ENCODE measurements at places on chromosomes 13 and 19.

DNA sequence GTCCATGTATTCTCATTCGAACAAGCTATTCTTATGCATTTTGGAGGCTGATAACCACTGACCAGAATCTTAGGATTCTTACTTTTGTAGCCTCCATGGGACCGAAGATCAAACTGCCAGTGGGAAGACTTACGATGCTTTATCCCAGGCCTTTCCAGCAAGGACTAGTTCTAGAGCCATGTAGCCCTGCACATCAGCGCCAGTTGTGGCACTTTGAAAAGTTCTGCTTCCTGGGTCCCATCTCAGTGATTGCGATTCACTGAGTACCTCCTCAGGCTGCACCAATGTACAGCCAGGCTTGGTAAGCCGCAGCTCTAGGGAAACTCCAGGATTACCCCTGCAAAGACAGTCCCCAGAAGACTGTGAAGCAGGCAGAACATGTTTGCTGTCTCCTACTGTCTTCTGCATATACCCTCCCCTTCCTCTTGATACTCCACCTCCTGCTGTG is 18.9 kb upstream of the ENOX1 start:
- no peak for DNase-seq

GRCh38 chr13:104773775-104774174 is 1707.6 kb upstream of the SLC10A2 start:
- DNase-seq = peak; percentile 68

DNA sequence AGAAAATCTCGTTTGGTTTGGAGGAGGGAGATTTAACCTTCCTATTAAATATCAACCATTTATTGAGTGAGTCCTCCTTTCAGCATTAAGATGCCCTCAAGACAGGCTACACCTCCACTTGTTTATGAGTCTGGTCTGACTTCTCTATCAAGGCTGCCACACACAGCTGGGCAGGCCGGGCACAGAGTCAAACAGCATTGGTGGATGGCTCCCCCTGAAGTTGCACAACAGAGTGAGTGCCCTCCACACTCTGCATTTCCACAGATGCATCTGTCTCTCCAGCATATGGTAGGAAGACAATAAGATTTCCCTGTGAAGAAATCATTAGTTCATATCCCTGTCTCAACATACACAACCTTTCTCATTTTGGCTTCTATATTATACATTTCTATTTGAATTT is 31.4 kb downstream of the PHF11 start:
- DNase-seq = no peak

DNA sequence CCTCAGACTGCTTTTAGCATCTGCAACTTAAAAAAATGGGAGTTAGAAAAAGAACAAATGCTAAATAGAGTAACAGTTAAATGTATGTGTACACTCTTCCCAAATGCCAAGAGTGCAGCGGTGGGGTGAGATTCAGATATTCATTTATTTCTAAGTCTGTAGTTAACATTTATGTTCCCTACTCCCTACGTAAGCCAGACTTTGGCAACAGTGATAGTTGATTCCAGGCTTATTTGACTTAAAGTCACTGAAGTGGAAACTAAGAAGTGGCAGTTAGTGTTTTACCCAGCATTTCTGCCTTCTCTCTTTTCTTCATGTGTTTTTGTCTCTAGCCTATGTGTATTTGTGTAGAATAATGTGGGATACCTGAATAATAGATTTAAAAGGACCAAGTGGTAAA is 4.5 kb downstream of the MIR17HG start:
- DNase-seq = no peak

DNA sequence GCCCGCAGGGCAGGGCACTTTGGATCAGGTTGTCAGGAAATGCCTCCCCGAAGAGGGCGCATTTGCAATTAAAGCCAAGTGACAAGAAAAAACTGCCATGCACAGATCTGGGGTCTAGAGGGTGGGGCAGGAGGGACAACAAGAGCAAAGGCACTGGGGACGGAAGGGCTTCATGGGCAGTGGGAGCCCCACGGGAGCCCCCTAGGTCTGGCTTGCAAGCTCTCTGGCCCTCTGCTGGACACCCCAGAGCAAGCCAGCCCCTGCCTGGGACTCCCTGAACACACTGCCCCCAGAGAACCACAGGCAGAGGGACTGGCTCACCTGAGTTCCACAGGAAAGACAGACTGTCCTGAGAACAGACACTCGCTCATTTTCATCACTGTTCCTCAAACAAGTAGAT is 30.2 kb upstream of the C19orf12 start:
- no peak for DNase-seq

DNA sequence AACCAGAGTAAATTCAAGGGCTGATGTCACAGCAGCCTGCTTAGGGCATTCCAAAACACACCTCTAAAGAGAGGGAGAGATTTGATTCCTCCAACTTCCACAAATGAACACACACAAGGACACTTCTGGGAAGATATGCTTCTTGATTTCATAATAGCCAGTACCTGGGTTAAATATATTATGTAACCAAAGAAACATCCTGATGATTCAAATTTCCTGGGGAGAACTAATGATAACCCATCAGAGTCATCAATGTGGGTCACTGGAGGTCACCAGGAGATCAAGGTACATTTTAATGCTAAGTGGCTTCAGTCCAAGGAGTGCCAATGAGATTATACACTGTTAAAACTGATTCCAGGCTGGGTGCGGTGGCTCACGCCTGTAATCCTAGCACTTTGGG is 54.0 kb upstream of the DOCK9 start:
- DNase-seq = no peak

- no peak for DNase-seq
Measured at GRCh38 chr19:12783291-12783848, 7.9 kb upstream of the JUNB start.

DNA sequence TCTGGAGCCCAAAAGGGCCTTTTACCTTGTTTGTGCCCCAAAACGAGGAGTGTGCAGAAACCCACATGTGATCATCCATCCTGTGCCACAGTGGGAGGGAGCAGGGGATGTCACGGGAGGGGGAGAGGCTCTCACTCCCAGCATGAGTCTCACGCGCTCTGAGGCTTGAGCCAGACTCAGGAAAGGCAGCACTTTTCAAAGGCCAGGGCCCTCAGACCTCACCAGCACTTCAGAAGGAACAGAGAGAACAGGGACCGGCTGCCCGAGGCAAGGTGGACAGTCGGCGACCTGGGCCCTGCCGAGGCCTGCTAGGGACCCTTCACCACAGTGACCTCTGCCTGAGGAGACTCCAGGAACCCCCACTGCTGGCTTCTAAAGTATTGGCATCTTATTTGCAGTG is 71.7 kb upstream of the WASF3 start:
- DNase-seq = no peak

DNA sequence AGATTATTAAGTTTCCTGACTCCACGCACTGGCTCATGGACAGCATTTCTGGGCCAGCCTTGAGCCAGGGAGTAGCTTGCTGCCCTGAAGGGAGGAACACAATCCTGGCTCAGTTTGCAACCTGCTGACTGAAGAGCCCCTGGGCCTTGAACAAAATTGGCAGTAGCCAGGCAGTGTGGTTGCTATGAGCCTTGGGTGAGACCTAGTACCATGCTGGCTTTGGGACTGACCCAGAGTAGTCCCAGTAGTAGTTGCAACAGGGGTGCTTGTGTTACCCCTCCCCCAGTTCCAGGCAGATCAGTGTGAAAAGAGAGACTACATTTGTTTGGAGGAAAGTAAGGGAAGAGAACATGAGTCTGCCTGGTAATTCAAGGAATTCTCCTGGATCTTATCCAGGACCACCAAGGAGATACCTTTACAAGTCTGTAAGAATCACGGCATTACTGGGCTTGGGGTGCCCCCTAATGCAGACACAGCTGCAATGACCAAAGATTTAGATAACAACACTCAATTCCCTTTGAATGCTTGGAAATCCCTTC is 22.0 kb downstream of the ITGBL1 start:
- DNase-seq = peak; percentile 63

DNA sequence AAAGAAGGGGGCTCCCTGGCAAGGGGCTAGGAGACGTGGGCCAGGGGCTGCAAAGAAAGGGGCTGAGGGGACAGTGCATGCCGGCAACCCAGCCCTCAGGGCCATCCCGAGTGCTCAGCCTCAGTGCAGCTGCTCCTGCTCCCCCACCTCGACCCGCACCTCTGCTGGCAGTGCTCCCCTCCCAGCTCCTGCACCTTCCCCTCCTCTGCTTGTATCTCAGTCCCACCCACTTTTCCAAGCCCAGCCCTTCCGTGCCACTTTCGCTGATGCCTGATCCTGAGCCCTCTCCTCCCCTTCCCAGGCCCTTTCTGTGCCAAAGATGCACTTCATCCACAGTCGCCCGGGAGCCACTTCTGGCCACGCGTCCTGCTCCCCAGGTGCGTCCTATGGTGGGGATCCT is 69.9 kb upstream of the KCTD15 start:
- DNase-seq = no peak

DNA sequence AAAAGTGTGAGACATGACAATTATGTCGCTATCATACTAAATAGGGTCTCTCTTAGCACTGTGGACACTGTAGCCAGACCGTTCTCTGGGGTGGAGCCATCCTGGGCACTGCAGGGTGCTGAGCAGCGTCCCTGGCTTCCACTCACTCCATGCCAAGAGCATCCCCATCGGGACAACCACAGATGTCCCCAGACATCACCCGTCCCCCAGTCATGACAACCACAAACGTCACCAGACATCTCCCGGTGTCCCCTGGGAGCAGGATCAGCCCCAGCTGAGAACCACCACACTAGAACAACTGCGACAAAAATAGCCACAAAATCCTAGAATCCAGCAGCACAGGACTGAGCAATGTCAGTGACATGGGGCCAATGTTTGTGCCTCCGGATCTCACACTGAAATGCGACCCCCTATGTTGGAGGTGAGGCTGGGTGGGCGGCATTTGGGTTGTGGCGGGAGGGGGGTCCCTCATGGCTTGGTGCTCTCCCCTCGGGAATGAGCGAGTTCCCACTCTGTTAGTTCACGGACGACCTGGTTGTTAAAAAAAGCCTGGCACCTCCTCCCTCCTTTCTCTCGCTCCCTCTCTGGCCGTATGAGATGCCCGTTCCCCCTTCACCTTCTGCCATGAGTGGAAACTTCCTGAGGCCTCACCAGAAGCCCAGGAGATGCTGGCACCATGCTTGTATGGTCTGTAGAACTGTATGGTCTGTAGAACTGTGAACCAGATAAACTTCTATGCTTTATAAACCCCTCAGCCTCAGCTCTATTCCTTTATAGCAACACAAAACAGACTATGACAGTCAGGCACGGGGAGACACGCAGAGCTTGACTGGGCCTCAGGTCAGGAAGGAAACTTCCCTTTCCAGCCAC is 93.9 kb downstream of the GADD45B start:
- no peak for DNase-seq

DNA sequence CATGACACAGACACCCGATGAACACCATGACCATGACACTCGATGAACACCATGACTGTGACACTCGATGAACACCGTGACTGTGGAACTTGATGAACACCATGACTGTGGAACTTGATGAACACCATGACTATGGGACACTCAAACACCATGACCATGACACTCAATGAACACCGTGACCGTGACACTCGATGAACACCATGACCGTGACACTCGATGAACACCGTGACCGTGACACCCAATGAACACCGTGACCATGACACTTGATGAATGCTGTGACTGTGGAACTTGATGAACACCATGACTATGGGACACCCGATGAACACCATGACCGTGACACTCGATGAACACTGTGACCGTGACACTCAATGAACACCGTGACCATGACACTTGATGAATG is 31.5 kb downstream of the ZFR2 start:
- DNase-seq = no peak

- no peak for DNase-seq
Measured at GRCh38 chr13:100513987-100514670, 74.5 kb downstream of the GGACT start.

DNA sequence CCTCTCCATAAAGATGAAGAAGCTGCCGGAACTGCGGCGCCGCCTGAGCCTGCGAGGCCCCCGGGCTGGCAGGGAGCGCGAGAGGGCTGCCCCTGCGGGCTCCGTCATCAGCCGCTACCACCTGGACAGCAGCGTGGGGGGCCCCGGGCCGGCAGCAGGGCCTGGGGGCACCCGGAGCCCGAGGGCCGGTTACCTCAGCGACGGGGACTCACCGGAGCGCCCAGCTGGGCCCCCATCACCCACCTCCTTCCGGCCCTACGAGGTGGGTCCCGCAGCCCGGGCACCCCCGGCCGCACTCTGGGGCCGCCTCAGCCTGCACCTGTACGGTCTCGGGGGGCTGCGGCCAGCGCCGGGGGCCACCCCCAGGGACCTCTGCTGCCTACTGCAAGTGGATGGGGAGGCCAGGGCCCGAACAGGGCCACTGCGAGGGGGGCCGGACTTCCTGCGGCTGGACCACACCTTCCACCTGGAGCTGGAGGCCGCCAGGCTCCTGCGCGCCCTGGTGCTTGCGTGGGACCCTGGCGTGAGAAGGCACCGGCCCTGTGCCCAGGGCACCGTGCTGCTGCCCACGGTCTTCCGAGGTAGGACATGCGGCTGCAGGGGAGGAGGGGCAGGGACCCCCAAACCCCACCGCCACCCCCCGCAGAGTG is 2.7 kb downstream of the SYDE1 start:
- DNase-seq = no peak

- no peak for DNase-seq
Measured at GRCh38 chr13:113635709-113636108, 22.3 kb downstream of the ATP4B start.

- no peak for DNase-seq
Measured at GRCh38 chr13:108345016-108345415, 75.5 kb downstream of the TNFSF13B start.

DNA sequence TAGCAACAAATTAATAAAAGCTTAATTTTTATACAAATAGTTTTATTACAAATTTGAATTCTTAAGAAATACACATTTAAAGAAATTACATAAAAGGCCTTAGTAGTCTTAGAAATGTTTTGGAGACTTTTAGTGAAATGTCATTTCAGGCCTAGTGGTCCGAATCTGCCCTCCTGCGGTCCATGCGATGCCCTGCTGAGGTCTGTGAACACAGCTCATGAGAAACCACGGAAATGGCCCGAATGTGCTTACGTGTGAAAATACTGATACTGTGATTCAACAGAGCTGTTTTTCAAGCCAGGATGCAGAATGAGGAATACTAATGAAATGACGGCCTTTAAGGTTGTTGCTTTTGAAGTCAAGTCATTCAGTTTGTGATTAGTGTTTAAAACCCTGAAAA is 157.9 kb downstream of the COL4A1 start:
- no peak for DNase-seq

DNA sequence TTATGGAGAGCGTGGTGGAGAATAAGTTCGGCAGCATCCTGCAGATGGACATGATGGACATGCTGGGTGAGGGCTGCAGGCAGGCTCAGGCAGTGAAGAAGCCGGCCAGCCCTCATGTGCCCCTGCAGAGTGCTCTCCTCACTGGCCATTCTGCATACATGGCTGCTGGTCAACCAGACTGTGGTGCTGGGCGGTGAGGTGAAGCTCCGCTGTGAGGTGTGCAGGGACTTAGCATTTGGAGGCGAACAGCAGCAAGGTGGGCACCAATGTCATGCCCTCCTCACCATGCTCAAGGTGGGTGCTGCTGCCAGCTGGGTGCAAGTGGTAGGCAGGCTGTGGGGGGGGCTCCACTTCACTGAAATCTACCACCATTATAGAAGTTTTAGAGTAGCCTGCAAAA is 5.7 kb upstream of the ZNF492 start:
- DNase-seq = no peak

DNA sequence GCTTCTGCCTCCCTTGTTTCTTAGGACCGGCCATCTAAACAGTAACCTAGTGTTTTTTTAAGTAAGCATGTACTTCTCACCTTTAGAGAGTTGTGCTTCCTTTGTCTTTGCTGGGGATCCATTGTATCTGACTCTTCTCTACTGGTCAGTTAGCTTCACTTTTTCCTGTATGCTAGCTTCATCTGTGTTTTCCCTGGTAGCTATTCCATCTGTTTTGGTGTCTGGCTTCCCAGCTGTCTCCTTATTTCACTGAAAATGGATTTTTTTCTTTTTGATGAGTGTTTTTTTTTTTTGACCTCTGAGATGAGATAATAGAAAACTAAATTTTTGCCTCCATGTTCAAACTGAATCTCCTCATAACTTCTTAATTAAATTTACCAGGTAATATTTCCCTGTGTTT is 637.0 kb upstream of the SLC10A2 start:
- DNase-seq = no peak

Data from fibroblast of the conjunctiva (primary cell).